Posterior cingulate gyrus (tissue), 11 donors: ENCODE measurements at places on chromosomes 2 and 18.

- DNase-seq: no peak
Measured at GRCh38 chr2:123453046-123453700, 571.9 kb upstream of the CNTNAP5 start.

DNA sequence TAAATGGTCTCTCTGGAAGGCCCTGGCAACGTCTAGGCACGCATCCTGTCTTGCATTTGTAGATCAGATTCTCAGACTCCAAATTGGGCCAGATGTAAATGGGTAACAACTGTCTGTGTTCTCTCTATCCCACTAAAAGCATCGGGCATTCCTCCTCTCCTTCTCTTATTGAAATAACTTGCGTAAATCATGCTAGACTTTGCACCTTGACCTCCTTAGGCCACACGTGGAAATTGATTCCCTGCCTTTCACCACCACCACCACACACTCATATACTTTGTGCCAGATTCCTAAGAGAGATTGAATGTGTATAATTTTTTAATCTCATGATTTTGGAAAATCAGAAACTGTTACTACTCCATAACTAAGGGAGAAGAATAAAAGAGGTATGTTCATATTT, 21.3 kb downstream of the MAPRE3 start:
- DNase-seq: no peak

GRCh38 chr2:177397481-177398289, 5.1 kb downstream of the AGPS start:
- no peak for DNase-seq

- DNase-seq: no peak
Measured at GRCh38 chr2:10413991-10414451, 34.1 kb downstream of the ODC1 start.

- DNase-seq: no peak
Measured at GRCh38 chr2:30181176-30181575, 34.4 kb downstream of the YPEL5 start.

- no peak for DNase-seq
Measured at GRCh38 chr2:68853915-68854314, 17.3 kb downstream of the BMP10 start.
